Activated T-helper 1 cell treated with anti-CD3 and anti-CD28 coated beads, Interleukin-12 subunit alpha, Interleukin-12 subunit beta, Interleukin-2, Interleukin-4 antibody, amounts not matched to agents 30 ng/mL and 10 ng/mL and 1 ng/mL, durations not matched to agents 14 hours and 24 hours and 36 hours (primary cell): ENCODE measurements at places on chromosomes 7 and 10. TPM values are rescaled to one million over a fixed set of nuclear protein-coding genes. Genes with fewer than 3 reads are reported as not detected.

Gene TMEM236
- total RNA-seq = 0.05 TPM in 1 of 2 replicates, not detected in the other

DNA sequence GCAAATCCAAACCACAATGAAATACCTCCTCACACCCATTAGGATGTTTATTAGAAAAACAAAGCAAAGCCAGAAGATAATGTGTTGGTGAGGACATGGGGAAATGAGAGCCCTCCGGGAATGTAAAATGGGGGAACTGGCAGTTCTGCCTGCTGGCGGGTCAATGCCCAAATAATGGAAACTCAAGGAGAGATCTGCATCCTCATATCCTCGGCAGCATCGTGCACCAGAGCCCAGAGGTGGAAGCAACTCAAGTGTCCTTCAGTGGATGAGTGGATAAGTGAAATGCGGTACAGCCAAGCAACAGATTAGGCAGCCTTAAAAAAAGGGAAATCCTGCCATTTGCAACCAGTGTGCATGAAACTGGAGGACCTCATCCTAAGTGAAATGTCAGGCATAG lies 325.2 kb downstream of the WDR37 start:
- no peak overlapping the region for H3K27ac ChIP-seq
- no peaks in the 10 kb centered on the region for H3K36me3 ChIP-seq
- no peak overlapping the region for H3K4me3 ChIP-seq
- no peaks in the 10 kb centered on the region for H3K4me1 ChIP-seq
- no peak for DNase-seq

DNA sequence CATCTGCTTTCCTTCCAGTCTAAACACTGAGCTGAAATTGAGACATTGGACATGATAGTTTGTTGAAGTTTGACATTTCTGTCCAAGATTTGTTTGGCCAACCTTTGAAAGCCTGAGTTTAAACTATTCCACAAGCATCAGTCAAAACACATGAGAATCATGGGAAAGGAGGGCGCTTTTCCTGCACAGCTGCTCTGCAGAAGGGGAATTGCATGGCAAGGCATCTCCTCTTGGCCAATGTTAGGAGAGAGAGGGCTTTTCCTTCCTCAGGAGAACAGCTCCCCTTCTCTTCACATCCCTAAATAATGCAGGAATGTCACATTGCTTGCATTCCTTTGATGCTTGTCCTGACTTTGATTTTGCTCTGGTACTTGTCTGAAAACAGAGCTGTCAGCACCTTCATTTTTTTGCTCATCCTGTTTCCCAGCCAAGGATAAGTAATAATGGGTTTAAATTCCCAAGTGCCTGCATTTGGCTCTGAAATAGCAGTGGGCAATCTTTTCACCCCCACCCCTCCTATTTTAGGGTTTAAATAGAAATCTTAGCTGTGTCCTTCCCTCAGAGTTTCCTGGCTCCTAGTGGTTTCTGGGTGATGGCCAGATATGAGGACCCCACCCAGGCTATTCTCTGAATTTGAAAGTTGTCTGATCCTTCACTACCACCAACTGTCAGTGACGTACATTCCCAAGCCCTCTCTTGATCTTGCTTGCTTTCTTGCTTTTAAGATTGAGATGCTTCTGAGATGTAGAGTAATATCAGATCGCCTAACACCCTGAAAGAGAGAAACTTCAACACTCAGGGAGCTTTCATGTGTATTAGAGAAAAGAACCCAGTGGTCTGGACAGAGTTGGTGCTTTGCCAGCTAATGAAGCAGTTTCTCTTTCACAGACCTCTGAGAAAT lies 75.2 kb upstream of the NPVF start:
- H3K27ac ChIP-seq = no peak overlapping the region
- H3K27me3 ChIP-seq = peaks cover 13% of the 10 kb centered on the region
- DNase-seq = no peak
- no peak overlapping the region for H3K4me3 ChIP-seq

GRCh38 chr7:112537822-112538387 lies 57.1 kb downstream of the LSMEM1 start:
- H3K4me3 ChIP-seq = no peak overlapping the region
- no peak for DNase-seq
- H3K27ac ChIP-seq = no peak overlapping the region
- H3K4me1 ChIP-seq = no peaks in the 10 kb centered on the region

- H3K36me3 ChIP-seq = peaks cover 64% of the 10 kb centered on the region
- peaks cover 92% of the 10 kb centered on the region for H3K4me1 ChIP-seq
- H3K27ac ChIP-seq = peak overlapping the region; percentile 23
- H3K27me3 ChIP-seq = no peaks in the 10 kb centered on the region
These were observed 42.3 kb downstream of the RGS10 start for GRCh38 chr10:119500123-119500795.

GRCh38 chr7:154874409-154875113 lies 128.4 kb downstream of the PAXIP1 start:
- H3K4me3 ChIP-seq = no peak overlapping the region
- no peaks in the 10 kb centered on the region for H3K36me3 ChIP-seq
- no peaks in the 10 kb centered on the region for H3K4me1 ChIP-seq

- H3K27me3 ChIP-seq = peaks cover 5% of the 10 kb centered on the region
- H3K4me3 ChIP-seq = peak overlapping the region; percentile 96
- peak overlapping the region; percentile 69 for H3K27ac ChIP-seq
- H3K4me1 ChIP-seq = peaks cover 38% of the 10 kb centered on the region
- DNase-seq = no peak
These were observed 929 bp downstream of the GBF1 start for GRCh38 chr10:102246261-102246660.
